ENCODE measurements at places on chromosomes 2 and 18. TPM values are rescaled to one million over a fixed set of nuclear protein-coding genes. Genes with fewer than 3 reads are reported as not detected.

DNA sequence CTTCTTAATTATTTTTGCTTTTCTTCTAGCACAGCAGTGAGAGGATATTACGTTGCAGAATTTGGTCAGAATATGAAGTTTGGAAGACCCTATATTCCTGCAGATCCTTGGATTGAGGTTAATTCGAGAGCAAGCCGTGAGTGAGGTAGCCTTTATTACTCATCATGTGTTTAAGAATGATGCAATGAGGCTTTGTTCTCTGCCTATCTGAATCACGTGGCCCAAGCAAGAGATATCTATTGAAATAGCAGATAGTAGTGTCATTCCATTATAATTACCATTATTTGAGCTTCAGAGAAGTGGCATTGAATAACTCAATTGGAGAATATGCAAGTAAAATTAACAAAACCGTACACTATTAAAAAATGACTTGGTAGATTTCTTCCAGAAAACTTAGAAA lies 641.1 kb downstream of the TMEM182 start:
- no peak for DNase-seq

DNA sequence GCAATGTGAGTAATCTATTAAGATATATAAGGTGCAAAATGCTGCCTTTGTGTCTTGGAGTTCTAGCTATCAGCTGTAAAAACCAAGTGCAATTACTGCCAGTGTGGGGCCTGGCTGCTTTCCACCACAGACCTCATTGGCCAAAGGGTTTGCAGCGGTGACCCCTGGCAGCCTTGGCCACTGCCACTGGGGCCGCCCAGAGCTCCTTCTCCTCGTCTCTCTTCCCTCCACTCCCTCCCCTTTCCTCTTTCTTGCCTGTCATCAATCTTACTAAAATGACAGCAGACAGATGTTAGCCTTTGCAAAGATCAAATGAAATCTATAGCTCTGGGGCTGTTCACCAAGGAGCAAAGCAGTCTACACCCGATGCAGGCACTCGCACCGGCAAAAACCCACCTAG lies 986.3 kb downstream of the BCL11A start:
- DNase-seq, result no peak

GRCh38 chr2:48249025-48249424 lies 280.9 kb upstream of the STON1 start:
- DNase-seq, result peak; percentile 58

DNA sequence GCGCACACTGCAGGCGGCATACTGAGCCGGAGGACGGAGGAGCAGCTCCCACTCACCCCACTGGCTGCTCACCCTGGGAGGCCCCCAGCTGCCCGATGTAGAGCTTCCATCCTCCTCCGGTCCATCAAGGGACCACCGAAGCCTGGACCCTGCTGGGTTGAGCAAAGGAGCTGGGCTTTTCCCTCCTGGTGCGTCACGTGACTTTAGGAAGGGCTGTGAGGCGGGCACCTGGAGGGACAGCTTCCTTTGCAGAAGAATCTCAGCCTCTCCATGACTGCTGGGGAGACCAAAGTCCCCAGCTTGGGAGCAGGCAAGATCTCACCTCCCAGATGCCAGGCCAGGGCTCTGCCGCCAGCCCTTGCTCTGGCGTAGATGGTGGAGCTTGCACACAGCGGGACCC lies 102.7 kb downstream of the TWIST2 start:
- DNase-seq, result no peak

GRCh38 chr2:222309766-222310165 lies 11.0 kb upstream of the PAX3 start:
- DNase-seq, result no peak

DNA sequence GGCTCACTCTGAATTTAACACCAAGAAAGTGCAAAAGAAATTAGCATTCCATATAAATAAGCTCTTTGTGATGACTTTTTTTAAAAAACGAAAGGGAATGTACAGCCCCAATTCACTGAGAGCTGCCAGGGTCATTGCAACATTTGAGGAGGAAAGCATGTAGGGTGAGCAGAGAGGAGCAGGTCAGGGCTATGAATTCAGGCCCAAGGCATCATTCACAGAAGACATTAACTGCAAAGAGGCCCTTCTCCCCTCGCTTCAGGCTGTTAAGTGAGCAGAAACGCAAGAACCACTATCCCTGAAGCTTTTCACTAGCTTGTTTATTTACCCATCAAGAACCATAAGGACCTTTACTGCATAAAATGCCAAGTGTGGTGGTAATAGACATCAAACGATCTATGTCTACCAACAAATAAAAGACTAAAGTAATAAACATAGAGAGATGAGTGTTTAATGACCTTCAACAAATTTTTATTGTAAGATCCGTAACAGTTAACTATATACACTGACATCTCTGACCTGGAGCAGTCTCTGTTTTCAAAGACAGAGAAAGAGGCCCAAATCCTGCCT lies 333.1 kb upstream of the HNRNPA3 start:
- DNase-seq, result no peak

DNA sequence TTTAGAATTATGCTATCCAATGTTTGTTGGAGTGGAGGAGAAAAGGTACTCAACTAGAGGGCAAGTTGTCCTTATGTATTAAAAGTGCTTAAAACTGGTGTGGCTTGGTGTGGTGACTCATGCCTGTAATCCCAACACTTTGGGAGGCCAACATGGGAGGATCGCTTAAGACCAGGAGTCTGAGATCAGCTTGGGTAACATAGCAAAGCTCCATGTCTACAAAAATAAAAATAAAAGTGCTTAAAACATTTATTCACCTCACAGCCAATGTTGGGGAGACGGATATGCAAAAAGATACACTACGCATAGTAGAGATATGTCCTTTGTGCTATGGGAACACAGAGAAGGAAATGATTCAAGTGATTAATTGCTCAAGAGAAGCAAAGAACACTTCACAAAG lies 19.3 kb upstream of the TNFAIP6 start:
- no peak for DNase-seq

The RSAD2 gene
- total RNA-seq, result 0.20 TPM
